IMR-90 (cell line): ENCODE measurements at places on chromosomes 1 and 21. TPM values are rescaled to one million over a fixed set of nuclear protein-coding genes. Genes with fewer than 3 reads are reported as not detected.

DNA sequence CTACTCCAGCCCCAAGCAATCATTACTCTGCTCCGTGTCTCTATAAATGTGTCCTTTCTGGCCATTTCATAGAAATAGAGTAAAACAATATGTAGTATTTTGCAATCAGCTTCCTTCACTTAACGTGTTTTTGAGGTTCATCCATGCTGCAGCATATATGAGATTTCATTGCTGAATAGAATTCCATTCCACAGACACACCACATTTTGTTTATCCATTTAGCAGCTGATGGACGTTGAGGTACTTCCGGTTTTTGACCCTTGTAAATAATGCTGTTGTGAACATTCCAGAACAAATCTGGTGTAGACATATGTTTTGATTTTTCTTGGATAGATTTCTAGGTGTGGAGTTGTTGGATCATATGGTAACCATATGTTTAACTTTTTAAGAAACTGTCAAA, 30.7 kb downstream of the ADAM30 start:
- peak; percentile 93 for DNase-seq

- no peak for DNase-seq
These were observed 126.8 kb downstream of the PLXNA2 start for GRCh38 chr1:208117409-208117808.

- no peak for DNase-seq
These were observed 5.0 kb downstream of the TAS1R2 start for GRCh38 chr1:18854331-18855025.

DNA sequence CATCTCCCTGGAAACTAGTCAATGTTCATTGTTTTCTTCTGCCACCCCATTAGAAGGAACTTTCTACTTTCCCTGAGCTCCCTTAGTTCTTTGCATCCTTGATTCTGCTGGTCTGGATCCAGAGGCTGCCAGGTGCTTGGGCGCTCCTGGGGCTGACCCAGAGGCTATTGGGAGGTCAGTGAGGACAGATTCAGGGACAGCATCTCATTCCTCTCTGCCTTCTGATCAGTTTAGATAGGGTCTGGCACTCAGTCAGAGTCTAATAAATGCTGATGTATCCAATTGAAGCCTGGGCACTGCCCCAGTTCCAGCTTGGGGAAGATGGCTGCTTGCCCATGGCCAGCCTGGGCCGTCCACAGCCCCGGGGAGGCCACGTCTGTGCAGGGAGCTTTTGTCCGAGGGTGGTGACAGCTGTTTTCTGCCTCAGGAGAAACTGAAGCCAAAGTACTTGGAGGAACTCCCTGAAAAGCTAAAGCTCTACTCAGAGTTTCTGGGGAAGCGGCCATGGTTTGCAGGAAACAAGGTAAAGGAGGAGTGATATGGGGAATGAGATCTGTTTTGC, 2.3 kb downstream of the GSTM1 start:
- no peak for DNase-seq

GRCh38 chr1:234621657-234622335, 11.8 kb upstream of the IRF2BP2 start:
- DNase-seq, result peak; percentile 71

DNA sequence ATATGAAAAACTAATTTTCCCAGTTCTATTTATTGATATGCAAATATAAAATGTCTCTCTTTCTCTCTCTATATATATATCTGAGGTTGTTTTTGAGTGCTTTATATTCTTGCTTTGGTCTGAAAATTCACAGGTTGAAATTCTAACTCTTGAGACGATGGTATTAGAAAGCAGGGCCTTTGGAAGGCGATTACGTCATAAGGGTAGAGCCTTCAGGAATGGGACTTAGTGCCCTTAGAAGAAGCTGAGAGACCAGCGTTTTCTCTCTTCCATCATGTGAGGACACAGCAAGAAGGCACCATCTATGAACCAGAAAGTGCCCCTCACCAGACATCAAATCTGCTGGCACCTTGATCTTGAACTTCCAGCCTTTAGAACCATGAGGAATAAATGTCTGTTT, 57.4 kb upstream of the PAXBP1 start:
- DNase-seq, result no peak

DNA sequence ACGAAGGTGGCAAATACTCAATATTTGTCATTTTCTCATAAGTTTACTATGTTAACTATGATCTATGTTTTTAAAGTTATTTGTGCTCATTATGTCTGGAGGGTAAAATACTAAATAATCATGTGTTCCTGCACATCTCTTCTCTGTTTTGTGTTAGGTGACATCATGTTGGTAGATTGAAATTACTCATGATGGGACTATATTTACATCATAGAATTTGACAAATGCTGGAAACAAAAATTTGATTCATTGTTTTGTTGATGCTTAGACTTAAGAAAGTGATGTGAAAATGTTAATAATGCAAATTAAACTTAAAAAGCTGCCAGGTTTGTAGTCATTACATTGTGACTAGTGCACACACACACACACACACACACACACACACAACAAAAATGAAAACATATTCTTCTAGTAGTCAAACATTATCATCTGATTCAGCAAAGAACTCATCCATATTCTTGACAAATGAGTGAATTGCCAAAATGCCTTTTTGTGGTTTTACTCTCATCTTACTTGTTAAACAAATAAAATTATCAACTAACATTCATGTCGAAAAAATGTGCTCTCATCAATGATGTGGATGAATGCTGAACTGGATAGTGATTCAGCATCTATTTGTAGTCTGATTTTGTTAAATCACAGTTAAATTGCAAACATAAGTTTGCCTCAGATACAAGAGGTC, 870.7 kb downstream of the BRINP3 start:
- DNase-seq, result peak; percentile 89

GRCh38 chr1:154999571-155000410, 2.8 kb upstream of the ZBTB7B start:
- no peak for DNase-seq

CFAP74 gene
- not detected in 2 replicates for total RNA-seq

DNA sequence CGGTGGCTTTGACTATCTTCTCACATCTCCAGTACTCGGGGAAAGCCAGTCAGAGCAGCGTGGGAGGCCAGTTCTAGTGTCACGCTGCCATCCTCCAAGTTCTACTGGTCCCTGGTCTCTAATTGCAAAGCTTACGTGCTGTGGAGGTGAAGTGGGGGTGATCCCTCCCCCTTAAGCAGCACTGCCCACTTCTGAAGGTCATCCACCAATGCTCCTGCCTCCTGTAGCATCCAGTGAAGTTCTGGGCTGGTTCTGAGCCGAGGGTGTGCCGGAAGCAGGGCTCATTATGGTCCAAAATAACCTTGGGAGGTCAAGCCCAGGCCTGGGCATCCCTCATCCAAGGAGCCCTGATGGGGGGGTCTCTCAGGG, 95.0 kb downstream of the CD58 start:
- DNase-seq, result no peak

TAL1 gene
- total RNA-seq, result not detected in 2 replicates

DNA sequence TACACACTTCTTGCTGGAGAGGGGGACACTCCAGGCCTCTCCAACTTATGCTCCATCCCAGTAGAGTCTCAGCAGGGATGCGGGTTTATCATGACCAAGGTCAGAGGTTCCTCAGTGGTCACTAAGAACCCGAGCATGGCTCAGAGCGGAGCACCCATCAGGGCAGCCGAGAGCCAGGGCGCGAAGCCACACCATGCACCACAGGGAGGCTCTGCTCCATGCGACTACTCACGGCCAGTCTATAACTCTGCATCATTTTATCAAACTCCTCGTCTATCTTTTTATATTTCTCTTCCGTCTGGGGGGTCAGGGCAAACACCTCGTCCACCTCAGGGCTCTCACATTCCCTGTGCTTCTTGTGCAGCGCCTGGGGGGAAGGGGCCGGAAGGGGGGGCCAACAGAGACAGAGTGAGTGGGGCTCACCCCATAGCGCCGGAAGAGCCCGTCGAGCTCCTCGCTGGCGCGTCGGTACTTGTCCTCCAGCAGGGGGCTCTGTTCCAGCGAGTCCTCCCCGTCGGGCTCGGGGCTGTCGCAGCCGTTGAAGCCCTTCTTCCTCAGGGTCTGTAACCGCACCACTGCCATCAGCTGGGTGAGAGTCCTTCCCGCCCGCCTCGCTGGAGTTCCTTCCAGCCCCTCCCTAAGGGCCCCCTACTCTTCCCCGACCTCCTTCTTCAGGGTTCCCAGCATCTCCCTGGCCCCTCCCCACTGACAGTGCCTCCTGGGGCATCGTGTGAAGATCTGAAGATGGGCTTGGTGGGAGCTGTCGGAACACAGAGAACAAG, 20.0 kb downstream of the MEF2D start:
- peak; percentile 50 for DNase-seq

KLHL20 gene
- total RNA-seq, result 23.3 and 25.8 TPM in 2 replicates

GRCh38 chr1:77057994-77058585, 161.1 kb downstream of the PIGK start:
- DNase-seq, result no peak

LRRC8B gene
- 1.4 and 1.8 TPM in 2 replicates for total RNA-seq

- DNase-seq, result no peak
These were observed 15.7 kb downstream of the PEX14 start for GRCh38 chr1:10490286-10490970.

PTGFRN gene
- 0.90 and 1.1 TPM in 2 replicates for total RNA-seq

- no peak for DNase-seq
These were observed 95.0 kb upstream of the GORAB start for GRCh38 chr1:170436928-170437327.

CSMD2 gene
- under 0.01 and 0.28 TPM in 2 replicates for total RNA-seq

DNA sequence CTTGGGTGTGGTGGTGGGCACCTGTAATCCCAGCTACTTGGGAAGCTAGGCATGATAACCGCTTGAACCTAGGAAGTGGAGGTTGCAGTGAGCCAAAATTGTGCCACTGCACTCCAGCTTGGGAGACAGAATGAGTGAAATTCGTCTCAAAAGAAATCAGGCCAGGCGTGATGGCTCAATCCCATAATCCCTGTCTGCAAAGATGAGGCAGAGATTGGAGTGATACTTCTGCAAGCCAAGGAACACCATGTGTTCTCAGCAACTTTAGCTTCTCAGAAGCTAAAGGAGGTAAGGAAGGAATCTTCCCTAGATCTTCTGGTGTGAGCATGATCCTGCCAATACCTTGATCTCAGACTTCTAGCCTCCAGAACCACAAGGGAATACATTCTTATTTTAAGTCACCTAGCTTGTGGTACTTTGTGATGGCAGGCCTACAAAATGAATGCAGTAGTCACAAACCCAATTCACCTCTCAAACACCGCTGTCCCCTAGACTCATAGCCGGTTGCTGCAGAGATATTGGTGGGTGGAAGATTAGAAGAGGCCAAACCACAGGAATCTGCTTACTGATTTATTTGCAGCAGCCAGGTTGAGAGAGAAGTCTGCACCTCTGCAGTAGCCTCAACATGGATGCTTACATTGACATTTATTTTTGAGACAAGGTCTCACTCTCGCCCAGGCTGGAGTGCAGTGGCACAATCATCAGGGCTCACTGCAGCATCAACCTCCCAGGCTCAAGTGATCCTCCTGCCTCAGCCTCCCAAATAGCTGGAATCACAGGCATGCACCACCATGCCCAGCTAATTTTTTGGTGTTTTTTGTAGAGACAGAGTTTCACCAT, 18.6 kb downstream of the L1TD1 start:
- no peak for DNase-seq

DNA sequence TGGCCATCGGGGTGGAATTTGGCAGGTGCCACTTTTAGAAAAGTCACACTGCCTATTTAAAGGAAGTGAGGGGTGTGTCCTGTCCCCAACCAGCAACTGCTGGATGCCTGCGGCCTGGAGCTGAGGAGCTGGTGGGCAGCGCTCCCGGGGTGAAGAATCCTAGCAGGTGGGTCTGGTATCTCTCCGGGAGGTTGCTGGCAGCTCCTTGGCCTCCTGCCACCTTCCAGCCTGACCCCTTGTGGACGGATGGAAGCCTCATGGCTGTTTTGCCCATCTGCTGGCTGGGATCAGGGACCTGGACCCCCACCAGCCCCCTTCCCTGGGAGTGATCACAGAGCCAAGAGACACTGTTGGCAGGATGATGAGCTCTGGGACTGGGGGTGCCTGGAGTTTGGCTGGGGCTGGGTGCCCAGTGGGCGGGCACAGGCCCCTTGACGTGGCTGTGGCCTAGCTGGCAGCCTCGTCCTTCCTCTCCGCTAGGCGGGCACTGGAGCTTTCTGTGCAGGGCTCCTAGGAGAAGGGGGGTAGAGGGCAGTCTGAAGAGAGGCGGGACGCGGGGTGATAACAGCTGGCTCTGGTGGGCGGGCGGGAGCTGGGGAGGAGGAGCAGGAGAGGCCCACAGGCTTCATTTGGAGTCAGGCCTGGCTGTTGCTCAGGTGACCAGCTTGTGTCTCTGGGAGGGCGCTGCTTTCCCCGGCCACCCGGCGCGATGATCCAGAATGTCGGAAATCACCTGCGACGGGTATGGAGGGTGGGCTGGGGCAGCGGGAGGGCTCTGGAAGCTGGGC, at the start of gene ACOT11:
TSS of gene ACOT11 (plus strand) at position 628 of the 788 bp plus-strand sequence. CDS start at position 710, 82 bp downstream.
- peak; percentile 66 for DNase-seq

TLR5 gene
- total RNA-seq, result under 0.01 and 0.18 TPM in 2 replicates

CSDE1 gene
- total RNA-seq, result 879 and 2,287 TPM in 2 replicates

DNA sequence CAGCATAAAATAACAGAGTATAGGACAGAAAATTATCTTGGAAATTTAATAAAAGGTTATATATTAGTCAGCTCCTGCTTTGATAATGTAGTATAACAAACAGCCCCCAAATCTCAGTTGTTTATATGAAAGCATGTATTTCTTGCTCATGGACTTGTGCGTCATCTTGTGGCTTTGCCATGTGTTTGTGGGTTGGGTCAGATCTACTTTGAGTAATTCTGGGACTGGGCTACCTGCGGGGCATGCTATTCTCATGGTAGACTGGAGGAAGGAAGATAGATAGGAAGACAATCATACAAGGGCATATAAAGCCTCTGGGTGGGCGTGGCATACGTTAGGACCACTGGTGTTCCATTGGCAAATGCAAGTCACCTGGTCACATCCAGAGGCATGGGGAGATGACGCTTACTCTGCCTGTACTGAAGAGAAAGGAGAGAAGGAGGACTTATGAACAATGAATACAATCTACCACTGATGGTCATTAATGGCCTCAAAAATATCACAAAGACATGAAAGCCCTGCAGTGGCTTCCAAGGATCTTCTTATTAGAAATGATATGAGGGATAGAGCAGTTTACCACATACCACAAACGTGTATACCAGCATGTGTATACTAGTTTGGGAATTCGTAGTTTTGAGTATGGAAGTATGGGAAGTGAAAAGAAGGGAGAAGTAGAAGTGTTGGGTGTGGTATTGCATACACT, 267.0 kb downstream of the DISC1 start:
- DNase-seq, result no peak

DNA sequence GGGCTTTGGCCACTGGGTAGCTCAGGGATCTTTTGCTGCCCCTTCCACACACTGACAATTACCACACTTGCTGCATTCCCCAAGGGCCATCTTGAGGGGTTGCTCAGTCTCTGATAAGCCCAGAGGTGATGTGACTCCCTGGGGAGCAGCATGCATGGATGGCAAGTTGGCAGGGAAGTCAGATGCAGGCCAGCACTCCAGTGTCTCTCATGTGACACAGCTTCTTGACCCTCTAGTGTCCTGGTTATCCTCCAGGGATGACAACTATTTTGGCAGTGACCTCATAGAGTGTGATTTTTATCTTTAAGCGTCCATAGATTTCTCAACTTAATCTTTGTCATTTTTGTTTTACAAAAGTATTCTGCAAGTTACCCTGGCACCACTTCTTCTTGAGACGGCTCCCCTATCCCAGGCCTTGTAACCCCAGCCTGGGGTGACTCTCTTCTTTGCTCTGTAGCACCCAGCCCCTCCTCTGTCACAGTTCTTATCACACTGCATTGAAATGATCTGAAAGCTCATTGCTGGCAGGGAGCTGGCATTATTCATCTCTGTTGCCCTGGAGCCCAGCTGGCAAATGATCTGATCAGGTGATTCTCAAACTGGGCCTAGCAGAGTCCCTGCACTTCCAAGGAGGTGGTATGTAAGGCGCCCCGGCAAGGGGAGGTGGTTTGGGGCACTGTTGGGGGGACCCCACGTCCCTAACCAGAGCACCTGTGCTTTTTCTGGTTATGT, 72.6 kb downstream of the TENT5C start:
- no peak for DNase-seq
